Activated CD8-positive, alpha-beta memory T cell treated with anti-CD3 and anti-CD28 coated beads, Interleukin-2, amount 50 U/mL, for 4 hours (primary cell): ENCODE measurements at places on chromosomes 4 and X.

DNA sequence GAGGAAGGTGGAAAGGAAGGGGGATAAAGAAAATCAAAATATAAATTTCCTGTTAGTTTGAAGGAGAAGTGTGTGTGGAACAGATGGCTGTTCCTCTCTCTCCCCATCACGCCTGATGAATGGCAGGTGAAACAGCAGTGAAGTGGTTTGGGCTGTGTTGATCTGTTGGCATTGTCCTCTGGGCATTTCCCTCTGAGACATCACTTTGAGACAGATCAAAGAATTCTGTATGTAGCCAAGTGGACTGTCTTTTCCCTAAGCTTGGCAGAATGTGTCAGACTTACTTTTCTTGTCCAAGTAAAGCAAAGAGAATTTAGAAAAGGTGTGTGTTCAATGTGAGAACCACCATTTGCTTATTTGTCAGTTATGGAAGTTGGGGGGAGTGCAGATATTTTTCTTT lies 47.5 kb downstream of the SEPTIN11 start:
- DNase-seq, result no peak

- no peak for DNase-seq
These were observed 94.5 kb upstream of the IL13RA1 start for GRCh38 chrX:118632862-118633261.

- DNase-seq, result no peak
These were observed 192.9 kb downstream of the PALLD start for GRCh38 chr4:168689791-168690190.

- DNase-seq, result no peak
These were observed 32.5 kb downstream of the SCML1 start for GRCh38 chrX:17769701-17770269.

GRCh38 chr4:150682126-150682525 lies 100.2 kb downstream of the MAB21L2 start:
- DNase-seq, result no peak

- DNase-seq, result no peak
These were observed 15.5 kb downstream of the SLC10A7 start for GRCh38 chr4:146506272-146506671.

DNA sequence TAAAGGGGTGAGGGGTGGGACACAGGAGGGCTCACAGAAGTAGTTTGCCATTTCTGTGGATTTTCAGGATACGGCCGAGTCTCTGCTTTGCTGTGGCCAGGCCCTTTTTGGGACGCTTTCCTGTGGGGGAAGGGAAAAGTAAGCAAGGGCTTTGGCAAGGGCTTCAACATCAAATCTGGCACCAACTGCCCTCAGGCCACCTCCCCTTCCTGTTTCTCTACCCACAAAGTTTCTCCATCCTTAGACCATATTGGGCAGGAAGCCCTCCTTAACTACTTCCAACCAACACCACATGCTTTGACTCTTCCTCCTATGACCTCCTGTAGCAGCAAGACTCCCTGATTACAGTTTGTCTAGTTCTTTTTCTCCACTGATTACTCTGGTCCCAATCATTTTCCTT lies 105.1 kb downstream of the PHF8 start:
- DNase-seq, result no peak

GRCh38 chr4:3269991-3270611 lies 21.1 kb downstream of the MSANTD1 start:
- DNase-seq, result no peak

GRCh38 chr4:138037696-138038095 lies 204.5 kb downstream of the SLC7A11 start:
- no peak for DNase-seq

GRCh38 chr4:78732332-78733104 lies 43.6 kb upstream of the BMP2K start:
- no peak for DNase-seq

DNA sequence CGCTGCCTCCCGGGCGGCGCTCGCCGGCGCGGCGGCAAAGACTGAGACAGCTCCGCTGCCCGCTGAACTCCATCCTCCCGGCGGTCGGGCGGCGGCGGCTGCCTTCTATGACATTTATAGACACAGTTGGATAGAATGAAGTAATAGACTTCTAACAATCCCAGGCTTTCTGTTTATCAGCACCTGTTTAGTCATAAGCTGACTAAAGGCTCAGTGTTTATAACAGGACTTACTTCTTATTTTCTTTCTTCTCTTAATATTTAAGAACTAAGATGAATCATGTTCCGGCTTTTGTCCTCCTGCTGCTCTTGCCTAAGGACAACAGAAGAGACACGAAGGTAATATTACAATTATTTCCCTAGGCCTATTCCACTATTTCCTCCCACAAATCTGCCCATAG lies 3.9 kb downstream of the ARL13A start:
- no peak for DNase-seq

GRCh38 chrX:155544881-155545280 lies 67.9 kb downstream of the TMLHE start:
- no peak for DNase-seq

DNA sequence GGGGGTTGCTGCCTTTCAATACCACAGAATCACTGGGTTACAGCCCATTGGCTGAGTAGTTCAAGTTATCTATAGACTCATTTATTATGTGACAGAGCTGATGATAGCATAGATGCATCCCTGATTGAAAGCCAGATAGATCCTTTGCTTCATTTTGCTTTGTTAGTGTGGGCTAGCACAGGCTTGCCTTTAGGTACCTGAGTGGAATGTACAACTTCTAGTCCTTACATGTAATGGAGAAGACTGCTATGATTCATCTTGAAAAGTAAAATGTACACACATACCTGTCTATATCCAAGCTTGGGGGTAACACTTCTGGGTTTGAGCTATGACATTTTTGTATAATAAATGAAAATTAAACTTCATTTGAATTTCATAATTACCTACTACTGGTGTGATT lies 226.0 kb upstream of the FTHL17 start:
- DNase-seq, result no peak

- no peak for DNase-seq
These were observed 14.1 kb downstream of the MBNL3 start for GRCh38 chrX:132474544-132475248.

DNA sequence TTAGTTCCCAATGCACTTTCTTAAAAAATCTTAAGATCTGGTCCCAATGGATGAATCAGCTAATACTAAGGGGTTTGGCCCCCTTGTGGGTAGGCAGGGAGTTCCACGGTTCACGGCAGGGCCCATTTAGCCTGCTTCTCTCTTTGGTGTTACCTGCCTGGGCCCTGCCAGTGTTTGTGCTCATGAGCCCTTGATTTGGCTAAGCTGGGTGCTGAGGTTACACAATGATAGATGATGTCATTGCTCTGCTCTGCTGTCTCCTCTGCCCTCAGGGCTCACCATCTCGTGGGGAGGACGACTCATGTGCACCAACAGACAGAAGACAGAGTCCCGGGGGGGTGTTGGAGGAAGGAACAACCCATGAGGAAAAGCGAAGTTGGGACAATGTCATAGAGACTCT lies 24.4 kb downstream of the RTL5 start:
- no peak for DNase-seq

GRCh38 chr4:24837781-24838180 lies 42.4 kb downstream of the SOD3 start:
- no peak for DNase-seq

GRCh38 chr4:128924951-128925350 lies 115.5 kb downstream of the JADE1 start:
- DNase-seq, result no peak

DNA sequence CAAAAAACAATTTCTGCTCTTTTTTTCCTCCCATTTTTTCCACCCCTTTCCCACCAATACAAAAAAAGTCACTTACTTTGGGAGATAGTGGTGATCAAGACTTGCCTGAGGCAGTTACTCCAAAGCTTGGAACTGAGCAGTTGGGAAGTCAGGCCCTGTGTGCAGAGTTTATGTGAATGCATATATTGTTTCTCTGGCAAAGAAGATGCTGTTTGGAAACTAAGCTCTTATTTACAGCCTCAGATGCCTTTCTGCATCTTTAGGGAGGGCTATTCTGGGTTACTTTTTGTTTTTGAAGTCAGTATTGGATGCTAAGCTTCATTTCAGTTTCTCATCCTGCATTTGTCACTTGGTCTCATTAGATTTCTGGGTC lies 136.3 kb downstream of the ZNF330 start:
- DNase-seq, result no peak

- DNase-seq, result no peak
These were observed 71.1 kb upstream of the SCOC start for GRCh38 chr4:140302151-140302859.

GRCh38 chr4:2296631-2297601 lies 35.0 kb upstream of the MXD4 start:
- DNase-seq, result peak; percentile 20

DNA sequence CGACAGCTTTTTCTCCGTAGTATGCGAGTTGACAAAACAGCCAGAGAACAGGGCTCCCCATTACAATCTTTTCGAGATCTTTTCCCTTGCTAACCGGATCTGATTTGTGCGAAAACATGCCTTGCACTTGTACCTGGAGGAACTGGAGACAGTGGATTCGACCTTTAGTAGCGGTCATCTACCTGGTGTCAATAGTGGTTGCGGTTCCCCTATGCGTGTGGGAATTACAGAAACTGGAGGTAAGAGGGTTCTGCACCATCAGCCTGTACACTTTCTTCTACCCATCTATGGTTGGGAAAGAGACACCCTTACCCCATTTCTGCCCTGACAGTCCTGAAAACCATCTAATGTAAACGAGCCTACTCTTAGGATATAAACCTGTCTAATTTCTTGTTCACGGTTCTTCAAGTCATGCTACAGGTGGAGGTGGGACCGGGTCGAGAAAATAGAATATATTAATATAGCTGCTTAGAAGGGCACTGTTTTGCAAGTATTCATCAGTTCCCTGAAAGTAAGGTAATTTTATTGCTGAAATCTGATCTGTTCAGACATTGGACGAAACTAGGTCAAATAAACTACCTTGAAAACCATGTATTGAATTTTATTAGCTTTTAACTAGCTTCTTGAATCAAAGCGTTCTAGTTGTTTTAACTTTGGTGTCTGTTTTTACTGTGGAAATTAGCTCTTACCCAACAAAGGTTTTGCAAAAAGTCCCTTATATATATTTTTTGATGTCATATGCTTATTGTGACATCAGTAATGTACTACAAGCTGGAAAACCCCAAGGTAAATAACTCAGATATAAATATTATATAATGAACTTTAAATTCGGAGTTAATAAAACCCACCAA lies 869 bp downstream of the TMEM184C start:
- no peak for DNase-seq

DNA sequence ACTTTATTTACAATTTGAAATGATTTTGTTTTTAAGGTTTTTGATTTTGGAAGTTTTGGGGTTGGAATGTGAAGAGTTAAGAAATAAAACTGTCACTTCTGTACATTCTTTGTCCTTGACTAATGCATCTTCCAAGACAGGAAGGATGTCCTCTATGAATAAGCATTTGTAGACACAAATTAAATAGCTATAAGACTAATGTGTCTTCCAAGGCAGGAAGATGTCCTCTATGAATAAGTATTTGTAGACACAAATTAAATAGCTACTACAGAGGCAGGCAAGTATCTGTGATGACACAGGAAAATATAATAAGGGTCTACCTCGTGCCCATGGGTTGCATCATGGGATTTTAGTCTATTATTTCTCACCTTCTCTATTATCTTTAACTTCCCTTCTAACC lies 14.5 kb downstream of the PRSS48 start:
- DNase-seq, result no peak

DNA sequence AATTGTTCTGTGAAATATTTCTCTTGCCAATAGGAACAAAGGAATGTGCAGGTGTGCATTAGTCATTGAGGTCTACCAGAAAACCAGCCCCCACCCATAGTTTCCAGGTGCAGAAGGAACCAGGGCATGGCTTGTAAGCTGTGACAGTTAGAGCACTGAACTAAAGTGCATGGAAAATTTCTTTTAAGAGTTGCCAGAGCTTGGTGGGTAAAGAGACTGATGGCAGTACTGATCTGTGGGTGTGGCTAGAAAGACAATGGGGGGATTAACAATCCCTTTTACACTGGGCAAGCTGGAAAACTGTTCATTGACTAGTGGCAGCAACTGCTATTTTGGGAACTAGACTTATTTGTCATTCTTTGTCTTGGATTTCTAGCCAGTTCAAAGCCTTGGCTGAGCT lies 326.9 kb downstream of the PCDH19 start:
- DNase-seq, result no peak

DNA sequence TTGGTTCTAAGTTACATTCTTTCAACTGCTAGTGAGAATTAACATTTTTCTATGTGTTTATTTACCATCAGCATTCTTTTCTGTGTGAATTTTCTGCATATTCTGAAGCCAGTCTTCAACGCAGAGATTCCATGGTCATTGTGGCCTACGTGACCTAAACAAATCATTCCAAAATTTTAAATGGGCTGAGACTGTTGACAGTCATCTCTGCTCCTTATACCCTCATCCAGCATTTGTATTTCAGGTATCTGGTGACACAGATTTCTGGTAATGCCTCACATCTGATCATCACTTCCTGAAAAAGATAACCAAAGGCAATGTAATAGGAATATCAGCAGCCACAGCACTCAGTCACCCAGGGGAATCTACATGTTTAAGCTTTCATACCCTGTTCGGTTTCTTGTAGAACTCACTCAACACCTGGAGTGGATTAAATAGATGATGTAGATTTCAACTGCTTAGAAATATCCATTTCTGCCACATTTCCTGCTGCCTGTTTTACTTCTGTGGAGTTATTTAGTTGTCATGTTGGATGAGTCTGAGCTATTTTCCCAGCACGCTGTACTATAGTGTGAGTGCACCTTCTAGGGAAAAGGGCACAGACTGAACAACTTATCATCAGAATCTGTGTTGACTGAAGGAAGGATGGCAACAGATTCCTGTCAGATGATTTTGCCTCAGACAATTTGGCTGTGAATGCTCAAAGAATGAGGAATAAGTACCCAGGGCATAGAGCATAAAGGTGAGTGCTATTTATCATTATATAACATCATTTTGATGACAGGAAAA lies 73.0 kb upstream of the HPGD start:
- no peak for DNase-seq

- no peak for DNase-seq
These were observed 19.5 kb upstream of the NFXL1 start for GRCh38 chr4:47933840-47934239.

- DNase-seq, result no peak
These were observed 10.7 kb downstream of the GPRIN3 start for GRCh38 chr4:89296896-89297295.

DNA sequence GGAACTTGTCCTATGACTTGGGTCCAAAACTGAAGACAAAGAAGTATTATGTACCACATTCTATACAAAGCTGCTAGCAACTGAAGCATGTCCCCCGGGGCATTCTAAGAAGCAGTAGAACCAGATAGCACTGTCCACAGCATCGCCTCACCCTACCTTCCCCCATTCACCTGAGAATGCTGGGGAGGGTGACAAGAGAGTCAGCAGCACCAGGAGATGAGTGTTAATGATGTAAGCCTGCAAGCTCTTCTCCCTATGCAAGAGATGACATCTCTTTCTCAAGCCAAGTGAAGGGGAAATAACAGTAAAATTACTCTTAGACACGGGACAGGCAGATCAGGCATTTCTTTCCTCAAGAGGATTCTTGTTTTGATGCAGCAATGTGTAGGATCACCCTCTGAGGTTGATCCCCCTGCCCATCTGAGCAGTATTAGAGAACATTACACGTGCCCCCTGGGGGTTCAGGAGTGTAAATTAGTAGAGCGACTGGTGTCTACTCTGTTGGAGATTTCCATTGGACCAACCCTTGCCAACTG lies 13.9 kb upstream of the TLR1 start:
- DNase-seq, result no peak
